COR-L47 (cell line): ENCODE measurements at places on chromosomes 4 and X.

- no peak for DNase-seq
Observed at GRCh38 chrX:119503484-119503861, 35.2 kb downstream of the SLC25A5 start.

GRCh38 chr4:12123707-12124106 is 695.0 kb upstream of the HS3ST1 start:
- no peak for DNase-seq

GRCh38 chrX:48472225-48472624 is 2.2 kb upstream of the SLC38A5 start:
- no peak for DNase-seq

GRCh38 chr4:113759696-113760093 is 1.8 kb downstream of the CAMK2D start:
- no peak for DNase-seq

DNA sequence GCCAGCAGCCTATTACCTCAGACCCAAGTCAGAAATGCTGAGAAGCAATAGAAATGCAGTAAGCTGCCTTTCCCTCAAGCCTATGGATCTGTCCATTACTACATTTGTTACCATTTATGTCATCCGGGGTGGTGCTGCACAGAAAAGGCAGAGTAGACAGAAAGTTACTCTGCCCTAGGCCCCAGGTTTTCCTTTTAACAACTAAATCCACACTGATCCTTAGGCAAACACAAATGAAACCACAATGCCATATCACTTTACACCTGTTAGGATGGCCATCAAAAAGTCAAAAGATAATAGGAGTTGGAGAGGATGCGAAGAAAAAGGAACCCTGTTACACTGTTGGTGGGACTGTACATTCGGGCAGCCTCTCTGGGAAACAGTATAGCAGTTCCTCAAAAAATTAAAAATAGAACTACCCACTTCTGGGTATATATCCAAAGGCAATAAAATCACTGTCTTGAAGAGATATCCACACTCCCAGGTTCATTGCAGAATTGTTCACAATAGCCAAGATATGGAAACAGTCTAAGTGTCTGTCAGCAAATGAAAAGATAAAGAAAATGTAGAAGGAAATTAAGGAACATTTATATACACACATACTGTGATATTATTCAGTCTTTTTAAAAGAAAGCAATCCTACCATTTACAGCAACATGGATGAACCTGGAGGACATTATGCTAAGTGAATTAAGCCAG is 186.3 kb downstream of the NWD2 start:
- no peak for DNase-seq

- no peak for DNase-seq
Observed at GRCh38 chr4:12028258-12028657, 599.6 kb upstream of the HS3ST1 start.
